Stimulated activated CD4-positive, alpha-beta T cell treated with anti-CD3 and anti-CD28 coated beads, Interleukin-1b, Interleukin-23, amount 100 ng/mL, for 1 hour (primary cell): ENCODE measurements at places on chromosomes 5 and 9.

GRCh38 chr5:6525910-6526309, 77.3 kb downstream of the UBE2QL1 start:
- DNase-seq: no peak

DNA sequence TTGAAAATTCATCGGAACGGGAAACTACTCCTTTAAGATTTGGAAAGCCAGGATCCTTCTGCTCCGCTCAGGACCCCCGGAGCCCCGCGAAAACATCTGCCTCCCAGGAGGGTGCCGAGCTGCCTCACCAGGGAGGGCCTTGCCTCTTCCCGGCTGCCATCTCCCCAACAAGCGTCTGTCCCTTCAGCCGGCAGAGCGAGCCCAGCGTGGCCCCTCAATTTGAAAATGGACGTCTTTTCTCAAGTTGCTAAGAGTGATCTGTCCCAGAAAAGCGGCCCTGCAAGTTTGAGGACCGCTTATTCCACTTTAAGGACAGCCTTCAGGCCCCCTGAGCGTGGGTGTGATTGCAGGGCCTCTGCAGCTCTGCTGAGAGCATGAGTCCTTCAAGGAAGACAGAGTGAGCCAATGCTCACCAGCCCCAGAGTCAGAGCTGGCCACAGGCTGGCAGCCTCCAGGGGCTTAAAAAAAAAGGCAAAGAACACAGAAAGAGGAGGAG, 101.3 kb downstream of the PHF2 start:
- no peak for DNase-seq

DNA sequence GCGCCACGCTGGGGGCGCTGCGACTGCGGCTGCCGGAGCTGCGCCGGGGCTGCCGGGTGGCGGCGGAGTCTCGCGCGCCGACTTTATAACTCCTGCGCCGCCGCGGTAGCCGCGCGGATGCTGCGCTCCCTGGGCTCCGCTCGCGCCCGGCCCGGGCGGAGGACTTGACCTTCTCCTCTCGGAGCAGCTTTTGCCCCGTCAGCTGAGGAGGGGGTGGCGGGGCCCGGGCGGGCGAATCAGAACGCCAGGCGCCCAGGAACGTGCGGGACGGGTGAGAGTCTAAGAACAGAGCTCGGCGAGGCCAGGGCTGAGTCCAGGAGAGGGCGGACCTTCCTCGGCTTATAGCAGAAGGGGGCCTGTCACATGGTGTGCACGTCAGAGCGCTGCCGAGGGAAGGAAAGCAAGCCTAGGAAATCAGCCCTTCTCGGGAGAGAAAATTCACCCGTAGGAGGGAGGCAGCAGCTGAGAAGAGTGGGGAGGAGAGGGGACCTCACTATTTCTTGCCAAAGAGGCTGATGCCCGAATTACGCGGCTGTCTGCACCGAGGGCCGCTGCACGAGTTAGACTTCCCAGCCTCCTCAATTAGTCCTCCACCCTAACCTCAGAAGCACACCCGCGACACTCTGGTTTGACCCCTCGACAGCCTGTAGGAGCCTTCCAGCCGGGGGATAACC, at the start of gene FOXD1:
Gene FOXD1, minus strand, starts transcription at position 315 of the 674 bp plus-strand sequence. CDS start 415 bp downstream, outside the sequence.
- DNase-seq: no peak

DNA sequence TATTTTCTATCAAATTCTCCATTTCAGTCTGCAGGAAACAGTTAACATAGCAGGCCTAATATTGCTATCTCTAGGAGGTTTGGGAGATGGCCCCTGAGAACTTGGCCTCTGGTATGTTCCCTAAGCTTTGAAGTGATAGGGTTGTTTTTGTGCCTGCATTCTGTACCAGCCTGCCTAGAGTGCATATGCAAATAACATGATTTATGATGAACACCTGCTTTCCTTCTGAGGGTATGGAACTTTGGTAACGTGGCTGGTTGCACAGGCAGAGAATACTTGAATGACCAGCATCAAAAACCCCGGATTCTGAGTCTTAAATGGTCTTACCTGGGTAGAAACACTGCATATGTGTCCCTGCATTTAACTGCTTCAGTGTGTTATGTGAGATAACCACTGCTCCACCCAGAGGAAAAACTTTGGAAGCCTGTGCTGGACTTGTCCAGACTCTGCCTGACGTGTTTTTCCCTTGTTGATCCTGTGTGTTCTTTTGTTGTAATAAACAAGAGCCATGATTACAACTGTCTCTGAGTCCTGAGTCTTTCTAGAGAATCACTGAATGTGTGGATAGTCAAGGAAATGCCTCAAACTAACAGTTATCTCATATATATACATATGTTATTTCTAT, 111.3 kb upstream of the ABCA1 start:
- no peak for DNase-seq

- DNase-seq: no peak
Observed at GRCh38 chr5:68067291-68067690, 148.3 kb upstream of the PIK3R1 start.

DNA sequence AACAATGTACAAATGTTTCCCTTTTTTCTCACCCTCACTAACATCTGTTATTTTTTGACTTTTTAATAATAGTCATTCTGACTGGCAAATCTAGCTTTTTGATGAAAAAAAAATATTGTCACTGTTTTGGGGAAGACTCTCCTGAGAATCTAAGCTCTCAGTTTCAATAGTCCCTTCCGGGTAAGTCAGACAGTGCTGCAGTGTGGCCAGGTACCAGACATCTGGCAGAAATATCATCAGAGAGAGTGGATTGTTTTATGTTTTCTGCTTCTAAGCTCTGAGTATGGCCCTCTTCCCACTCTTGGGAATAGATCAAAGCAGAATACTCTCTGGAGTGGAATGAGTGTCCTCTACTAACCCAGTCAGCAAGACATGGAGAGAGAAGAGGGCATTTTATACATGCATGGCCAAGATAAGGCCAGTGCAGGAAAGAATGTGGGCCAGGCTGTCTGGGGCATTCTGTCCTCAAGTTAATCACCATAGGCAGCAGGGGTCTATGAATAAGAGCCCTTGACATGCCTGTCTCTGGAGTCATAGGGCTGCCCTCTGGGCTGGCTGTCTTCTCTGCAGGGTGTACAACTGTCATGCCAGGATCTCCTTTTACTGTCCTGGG, 38.5 kb upstream of the OR2S2 start:
- no peak for DNase-seq

DNA sequence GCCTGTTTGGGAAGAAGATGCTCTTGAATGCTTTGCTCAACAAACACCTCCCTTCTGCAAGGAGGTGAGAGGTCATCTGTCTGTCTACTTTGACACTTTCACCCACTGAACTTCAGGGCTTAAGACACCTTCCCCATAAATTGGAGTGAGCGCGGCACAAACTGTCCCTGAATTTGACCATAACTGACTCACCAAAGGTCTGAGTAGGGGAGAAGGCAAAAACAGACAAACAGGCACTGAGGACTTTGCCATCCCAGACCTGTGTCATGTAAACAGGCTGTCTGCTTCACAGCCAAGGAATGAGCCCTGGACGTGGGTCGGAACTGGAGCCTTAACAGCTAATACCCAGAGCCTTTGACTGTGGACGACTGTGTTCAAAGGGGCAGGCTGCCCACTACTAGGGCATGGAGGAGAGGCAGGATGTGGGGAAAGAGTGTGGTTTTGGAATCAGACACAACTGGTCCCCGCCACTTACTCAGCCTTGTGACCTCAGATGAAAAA, 320.9 kb upstream of the KLF4 start:
- DNase-seq: no peak

DNA sequence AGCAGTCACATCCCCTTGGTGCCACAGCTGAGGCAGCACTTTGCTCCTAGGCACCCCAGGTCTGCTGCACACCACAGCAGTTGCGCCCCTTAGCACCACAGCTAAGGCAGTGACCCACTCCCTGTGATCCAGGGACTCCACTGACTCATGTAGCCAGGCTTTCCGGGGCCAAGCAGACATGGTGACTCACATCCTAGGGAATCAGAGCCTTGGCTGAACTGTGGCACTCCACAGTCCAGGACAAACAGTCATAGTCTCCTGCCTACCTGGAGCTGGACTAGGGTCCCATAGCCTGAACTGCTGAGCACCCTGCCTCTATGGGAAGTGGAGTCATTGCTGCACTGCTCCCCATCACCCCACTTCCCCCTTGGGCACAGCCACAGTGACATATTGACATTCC, 338.7 kb downstream of the NPR3 start:
- DNase-seq: no peak

- no peak for DNase-seq
Observed at GRCh38 chr9:36959681-36960574, 74.1 kb downstream of the PAX5 start.

DNA sequence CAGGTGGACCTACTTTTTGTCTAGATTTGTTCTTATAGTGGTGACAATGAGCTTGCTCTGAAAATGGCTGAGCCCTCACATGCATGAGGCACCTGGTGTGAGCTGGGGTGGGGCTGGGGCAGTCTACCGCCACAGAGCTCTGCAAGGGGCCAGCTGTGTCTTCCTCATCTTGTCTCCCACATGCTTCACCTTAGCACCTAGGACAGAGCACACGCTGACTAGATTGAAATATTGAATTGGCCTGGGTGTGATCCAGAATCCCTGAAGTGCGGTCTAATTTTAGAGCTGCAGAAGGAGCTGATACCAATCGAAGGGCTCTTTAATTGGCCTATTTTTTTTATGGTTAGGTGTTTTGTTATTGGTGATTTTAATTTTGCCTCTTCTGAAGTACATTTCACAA, 126.1 kb upstream of the NFIB start:
- DNase-seq: no peak
